Activated B cell treated with CpG ODN at 0.5 μM for 24 hours (primary cell): ENCODE measurements at places on chromosomes 6 and 20.

DNA sequence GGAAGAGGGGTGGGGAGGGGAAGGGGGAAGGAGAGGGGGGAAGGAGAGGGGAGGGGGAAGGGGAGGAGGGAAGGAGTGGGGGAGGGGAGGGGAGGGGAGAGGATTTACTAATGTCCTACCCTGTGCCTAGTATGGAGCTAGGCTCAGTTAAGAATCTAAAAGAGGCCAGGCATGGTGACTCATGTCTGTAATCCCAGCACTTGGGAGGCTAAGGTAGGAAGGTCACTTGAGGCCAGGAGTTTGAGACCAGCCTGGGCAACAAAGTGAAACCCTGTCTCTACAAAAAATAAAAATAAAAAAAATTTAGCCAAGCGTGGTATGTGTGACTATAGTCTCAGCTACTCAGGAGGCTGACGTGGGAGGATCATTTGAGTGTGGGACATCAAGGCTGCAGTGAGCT, 13.0 kb downstream of the UBE2J1 start:
- DNase-seq: no peak
- no peaks in the 10 kb centered on the region for H3K27me3 ChIP-seq
- peaks cover 16% of the 10 kb centered on the region for H3K4me1 ChIP-seq
- H3K4me3 ChIP-seq: no peak overlapping the region
- H3K36me3 ChIP-seq: peaks cover 61% of the 10 kb centered on the region
- peak overlapping the region; percentile 35 for H3K27ac ChIP-seq

DNA sequence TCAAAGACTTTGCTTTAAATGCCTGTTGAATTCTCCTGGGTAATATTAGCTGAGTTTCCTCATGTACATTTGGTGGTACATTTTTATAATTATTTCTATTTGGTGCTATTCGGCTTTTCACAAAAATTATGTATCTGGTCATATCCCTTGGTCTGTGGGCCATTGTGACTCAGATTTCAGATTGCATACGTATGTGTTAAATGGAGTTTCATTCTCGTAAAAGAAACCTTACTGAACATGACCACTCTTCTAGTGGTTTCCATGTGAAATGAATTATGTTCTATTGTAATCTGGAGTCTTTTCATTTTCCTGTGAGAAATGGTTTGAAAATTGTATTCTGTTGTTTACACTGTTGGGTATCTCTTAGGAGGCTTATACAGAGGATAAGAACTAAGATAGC, 386.2 kb upstream of the FLRT3 start:
- H3K4me1 ChIP-seq: no peaks in the 10 kb centered on the region
- H3K36me3 ChIP-seq: no peaks in the 10 kb centered on the region
- no peak overlapping the region for H3K4me3 ChIP-seq
- H3K27me3 ChIP-seq: no peaks in the 10 kb centered on the region
- DNase-seq: no peak
- no peak overlapping the region for H3K27ac ChIP-seq

GRCh38 chr20:667351-668034, 8.1 kb downstream of the SCRT2 start:
- no peak overlapping the region for H3K27ac ChIP-seq
- H3K36me3 ChIP-seq: no peaks in the 10 kb centered on the region
- no peak for DNase-seq

GRCh38 chr20:22681591-22682248, 97.3 kb upstream of the FOXA2 start:
- H3K27me3 ChIP-seq: no peaks in the 10 kb centered on the region
- no peak overlapping the region for H3K4me3 ChIP-seq
- peaks cover 6% of the 10 kb centered on the region for H3K4me1 ChIP-seq
- no peak overlapping the region for H3K27ac ChIP-seq
- H3K36me3 ChIP-seq: no peaks in the 10 kb centered on the region
- no peak for DNase-seq

GRCh38 chr20:32435449-32436107, 77.4 kb downstream of the ASXL1 start:
- H3K4me3 ChIP-seq: no peak overlapping the region
- H3K4me1 ChIP-seq: no peaks in the 10 kb centered on the region
- no peaks in the 10 kb centered on the region for H3K27me3 ChIP-seq
- H3K36me3 ChIP-seq: peaks cover 92% of the 10 kb centered on the region
- no peak overlapping the region for H3K27ac ChIP-seq

DNA sequence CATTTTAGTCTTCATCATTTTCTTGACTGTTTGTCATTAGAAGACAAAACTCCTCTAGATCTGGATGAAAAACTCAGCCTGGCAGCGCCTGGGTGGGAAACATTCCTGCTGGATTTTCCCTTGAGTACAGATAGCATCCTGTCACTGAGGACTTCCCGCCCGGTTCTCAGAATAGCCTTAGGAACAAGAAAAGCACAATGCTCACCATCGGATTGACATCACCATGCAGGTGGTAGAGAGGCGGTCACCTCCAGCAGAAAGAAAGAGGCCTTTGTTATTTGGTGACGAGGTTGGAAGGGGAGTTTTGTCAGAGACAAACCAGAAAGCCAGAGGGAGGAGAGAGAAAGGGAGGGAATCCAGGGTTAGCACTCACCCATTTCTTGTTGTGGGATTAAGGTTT, 39.8 kb downstream of the KIF25 start:
- H3K27ac ChIP-seq: no peak overlapping the region
- no peaks in the 10 kb centered on the region for H3K4me1 ChIP-seq
- no peak overlapping the region for H3K4me3 ChIP-seq
- no peak for DNase-seq
- no peaks in the 10 kb centered on the region for H3K36me3 ChIP-seq
